HS-27A (cell line): ENCODE measurements at places on chromosomes 2 and 18.

DNA sequence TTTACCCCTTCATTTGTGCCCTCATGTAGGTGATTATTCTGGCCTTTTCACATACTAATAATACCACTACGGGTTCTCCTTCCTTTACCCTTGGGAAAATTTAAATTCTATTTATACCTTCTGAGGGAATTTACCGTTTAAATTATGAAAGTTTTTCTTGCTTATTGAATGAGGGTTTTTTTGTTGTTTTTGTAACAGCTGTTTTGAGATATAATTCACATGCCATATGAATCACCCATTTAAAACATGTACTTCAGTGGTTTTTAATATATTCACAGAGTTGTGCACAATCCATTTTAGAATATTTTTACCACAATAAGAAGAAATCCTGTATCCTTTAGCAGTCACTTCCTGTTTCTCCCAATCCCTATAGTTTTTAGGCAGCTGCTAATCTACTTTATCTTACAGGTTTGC is 54.7 kb downstream of the EML4 start:
- DNase-seq = no peak

GRCh38 chr2:43714164-43714563 is 37.9 kb upstream of the C1GALT1C1L start:
- DNase-seq = no peak

- DNase-seq = no peak
Observed at GRCh38 chr2:8926356-8926755, 77.1 kb downstream of the MBOAT2 start.

- no peak for DNase-seq
Observed at GRCh38 chr2:25315316-25315680, 26.4 kb downstream of the DNMT3A start.

DNA sequence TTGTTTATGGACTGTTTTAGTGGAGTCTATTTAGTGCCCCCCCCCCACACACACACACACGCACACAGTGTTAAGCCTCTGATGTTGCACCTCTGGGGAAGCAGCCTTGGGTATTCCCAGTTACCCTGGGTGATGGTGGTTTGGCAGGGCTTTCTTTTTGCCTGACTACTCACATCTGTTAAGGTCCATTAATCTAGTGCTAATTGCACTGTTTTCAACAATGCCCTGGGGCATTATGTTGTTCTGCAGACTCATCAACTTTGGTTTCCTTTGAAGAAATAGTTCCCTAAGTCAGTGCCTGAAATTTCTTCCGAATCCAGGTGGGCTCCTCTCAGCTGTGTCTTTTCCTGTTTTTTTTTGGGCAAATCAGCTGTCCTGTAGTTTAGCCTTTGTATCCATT is 34.7 kb downstream of the SPOPL start:
- no peak for DNase-seq
